AG09309 (cell line): ENCODE measurements at places on chromosomes 11 and 22.
A peak's percentile ranks its signal among the peaks of the same experiment; 100 is the strongest.

GRCh38 chr11:124745835-124746620 is 6.0 kb downstream of the VSIG2 start:
- no peak for DNase-seq

DNA sequence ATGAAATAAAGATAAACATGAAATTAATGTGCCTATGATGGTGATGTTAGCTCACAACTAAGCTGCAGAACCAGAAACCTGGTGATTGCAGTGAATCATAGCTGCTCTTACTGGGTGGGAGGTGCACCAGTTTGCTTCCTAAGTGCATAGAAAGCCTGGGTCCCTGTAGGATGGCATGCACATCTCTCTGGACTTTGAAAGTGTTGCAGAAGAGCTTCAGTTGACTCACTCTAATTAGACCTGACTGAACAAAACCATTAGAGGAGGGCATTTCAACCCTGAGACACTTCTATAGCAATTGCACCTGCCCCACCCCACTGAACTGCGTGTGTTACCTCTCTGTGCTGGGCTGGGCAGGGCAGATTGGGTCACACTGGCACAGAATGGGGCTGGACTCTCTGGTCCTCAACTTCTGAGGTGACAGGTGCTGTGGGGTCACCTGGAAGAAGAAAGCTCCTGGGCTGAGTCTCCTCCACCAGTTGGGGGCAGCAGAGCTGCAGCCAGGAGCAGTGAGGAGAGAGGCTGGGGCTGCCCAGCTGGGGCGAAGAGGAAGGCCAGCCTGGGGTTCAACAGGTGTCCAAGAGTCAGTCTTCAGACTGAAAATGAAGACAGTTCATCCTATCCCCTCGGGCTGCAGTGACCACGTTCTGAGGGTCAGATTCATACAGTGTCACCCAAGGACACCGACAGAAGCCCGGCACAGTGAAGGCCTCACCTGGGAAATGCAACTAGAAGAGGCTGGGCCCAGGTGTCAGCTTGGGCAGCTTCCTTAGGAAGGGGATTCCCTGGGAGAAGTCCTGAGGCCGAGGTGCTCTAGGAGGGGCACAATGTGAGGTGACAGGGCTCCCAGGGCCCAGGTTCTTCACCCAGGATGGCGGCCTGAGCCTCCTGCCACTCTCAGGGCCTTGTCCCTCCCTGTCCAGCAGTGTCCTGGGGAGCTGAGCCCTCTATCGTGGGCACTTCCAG is 58.1 kb downstream of the GGTLC2 start:
- no peak for DNase-seq

GRCh38 chr11:72635933-72636332 is 38.3 kb downstream of the PDE2A start:
- no peak for DNase-seq

DNA sequence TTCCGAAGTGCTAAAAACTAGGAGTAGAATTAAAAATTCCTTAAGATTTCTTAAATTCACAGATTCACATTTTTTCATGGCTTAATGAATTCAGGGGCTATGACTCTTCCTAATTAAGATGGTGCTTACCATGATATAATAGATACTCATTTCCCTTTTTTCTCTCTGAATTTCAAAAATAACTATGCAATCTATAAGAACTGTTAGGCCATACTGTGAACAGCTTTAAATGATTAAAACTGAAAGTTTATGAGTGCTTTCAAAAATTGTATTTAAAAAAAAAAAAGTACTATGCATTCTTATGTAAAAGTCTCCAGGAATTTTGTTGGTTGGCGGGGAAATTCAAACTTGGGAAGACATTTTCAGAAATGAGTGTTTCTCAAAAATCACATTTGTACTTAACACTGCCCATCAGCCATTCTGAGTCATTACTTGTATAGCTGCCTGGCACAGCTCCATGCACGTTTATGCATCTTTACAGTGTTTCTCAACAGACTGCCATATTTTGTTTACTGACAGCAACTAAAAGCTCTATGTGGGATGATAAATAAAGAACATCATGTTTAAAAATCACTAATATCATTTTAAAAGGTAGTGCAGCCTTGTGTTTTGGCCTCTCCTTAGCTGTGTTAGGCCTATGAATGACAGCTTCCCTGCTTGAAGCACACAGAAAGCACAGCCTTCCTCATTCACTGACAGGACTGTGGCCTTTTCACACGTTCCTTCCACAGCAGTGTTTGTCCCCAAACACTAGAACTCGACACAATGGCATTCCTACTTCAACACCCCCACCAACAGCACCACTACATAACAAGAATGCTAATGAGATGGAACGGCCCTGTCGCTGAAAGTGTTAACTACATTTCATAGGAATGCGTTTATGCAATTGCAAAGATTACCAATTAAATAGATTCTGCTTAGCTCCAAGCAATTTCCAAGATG is 131.4 kb downstream of the DCDC1 start:
- DNase-seq, result no peak

GRCh38 chr11:71568704-71569349 is 3.5 kb downstream of the KRTAP5-10 start:
- DNase-seq, result no peak

DNA sequence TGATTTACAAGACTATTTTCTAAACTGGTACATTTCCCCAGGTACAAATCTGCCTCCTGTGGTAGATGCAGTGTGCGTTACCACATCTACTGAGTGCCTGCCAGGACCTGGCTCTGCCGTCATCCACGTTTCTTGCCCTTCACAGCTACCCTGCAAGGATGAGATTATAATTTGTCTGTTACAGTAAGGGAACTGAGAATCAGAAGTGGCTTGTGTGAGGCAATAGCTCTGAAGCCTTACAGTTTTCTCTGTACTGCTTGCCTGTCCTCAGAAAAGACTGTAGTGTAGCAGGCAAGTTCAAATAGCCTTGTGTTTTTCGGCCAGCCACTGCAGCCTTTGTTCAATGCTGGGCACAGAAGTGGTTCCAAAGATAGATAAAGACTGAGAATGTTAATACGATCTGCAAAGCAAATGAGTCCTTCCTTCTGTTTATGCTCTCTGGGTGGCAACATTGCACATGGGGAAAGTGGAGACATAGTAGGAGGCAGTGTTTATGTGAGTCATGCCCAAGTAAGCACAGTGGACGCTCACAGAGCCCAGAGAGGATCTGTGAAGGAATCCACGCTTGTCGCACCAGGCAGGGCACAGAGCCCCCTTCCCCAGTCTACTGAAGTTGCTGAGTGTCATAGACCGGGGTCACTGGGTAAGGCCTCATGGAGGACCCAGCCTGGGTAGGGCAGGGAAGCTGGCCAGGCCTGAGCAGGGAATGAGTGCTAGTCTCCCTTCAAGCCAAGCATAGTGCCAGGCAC is 49.1 kb downstream of the MICAL2 start:
- DNase-seq, result peak; percentile 75

DNA sequence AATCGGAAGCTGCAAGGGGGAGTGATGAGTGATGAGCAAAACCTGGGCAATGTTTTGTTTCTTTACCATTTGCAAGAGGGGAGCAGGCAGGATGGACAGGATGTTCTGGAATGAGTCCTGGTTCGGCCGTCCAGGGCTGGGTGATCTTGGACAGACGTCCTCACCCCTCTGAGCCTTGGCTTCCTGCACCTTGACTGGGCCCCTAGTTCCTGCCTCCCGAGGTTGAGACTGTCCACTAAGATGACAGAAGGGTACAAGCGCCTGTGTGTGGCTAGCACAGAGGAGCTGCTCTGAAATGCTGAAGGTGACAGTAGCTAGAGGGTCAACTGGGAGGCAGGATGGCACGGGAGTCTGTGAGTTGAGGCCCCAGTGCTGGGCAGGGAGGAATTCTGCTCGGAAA is 306.2 kb downstream of the MN1 start:
- no peak for DNase-seq
